ENCODE measurements at places on chromosomes 2 and 18.

DNA sequence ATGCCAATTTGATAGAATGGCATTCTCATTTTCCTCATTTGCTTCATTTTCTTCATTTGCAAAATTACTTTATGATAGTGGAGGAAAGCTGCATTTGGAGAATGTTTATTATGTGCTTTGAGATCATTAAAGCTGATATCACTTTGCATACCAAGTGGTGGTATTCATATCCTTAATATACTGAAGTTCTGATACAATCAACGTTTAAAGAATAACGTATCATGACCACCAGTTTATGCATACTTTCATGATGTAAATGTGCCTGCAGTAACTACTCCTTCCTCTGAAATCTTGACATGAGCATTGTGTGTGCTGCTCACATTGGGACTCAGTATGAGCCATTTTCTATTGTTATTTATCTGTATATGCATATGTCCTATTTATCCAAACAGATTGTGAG, 302.1 kb downstream of the ARHGAP15 start:
- no peak for DNase-seq

DNA sequence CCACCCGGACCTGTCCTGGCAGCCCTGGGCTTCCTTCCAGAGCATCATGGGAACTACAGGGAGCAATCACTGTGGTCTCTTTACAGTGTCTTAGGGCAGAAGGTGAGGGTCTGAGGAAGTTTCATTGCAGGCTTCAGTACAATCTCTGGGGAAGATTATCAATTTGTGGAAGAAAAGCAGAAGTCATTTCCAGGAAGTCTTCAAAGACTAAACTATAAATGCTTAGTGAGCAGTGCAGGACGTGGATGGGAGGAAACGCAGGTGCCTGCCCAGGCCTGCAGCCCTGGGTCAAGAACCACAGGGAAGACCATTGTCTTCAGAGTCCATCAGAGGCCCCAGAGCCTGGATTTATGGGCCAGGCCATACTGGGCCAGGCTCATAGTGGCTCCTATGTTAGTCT, 54.3 kb downstream of the INO80C start:
- DNase-seq, result no peak

DNA sequence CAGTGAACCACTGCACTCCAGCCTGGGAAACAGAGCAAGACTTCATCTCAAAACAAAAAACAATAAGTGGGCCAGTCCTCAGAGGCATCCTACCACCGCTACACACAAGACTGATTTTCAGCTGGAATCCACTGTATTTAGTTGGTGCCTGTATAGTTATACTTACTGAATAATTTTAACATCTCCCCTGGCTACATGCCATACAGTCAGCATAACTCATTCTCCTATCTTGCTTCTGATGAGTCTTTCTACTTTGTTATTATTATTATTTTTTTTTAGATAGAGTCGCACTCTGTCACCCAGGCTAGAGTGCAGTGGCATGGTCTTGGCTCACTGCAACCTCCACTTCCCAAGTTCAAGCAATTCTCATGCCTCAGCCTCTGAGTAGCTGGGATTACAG, 19.9 kb upstream of the CAB39 start:
- DNase-seq, result no peak

GRCh38 chr2:120589771-120590608, 145.7 kb upstream of the GLI2 start:
- DNase-seq, result no peak

DNA sequence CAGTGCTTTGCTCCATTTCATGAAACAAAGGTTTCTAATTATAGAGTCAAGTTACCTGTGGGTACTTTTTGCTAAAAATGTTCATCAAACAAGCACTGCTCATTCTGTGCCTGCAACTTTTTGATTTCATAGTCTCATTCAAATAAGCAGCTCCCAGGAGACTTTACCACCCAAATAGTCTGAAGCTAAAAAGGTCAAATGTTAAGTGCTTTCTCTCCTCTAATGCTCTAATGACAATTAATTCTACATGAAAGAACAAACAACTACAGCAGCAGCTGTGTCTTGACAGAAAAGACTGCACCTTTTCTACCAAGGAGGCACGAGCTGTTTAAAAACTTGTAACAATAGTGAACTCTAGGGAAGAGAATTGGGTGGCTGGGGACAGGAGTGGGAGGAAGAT, 65.3 kb downstream of the CCDC93 start:
- no peak for DNase-seq

DNA sequence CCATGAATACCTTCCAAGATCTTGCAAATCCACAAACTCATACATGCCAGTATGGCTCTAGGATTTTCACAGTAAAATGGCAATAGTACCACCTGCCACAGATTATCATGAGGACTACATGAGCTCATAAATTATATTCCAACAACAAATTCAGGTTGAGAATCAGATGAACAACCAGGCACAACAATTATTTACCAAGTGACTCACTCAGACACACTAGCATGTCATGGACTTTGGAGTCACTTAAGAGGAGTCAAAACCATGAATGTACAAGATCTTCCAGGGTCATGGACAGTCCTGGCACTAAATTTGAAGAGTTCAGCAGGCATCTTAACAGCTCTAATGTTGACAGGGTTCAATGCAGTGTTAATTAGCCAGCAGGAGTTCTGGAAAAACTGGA, 34.4 kb upstream of the BZW1 start:
- DNase-seq, result no peak

Measured in nucleus accumbens (tissue), 56 donors.